ENCODE measurements at places on chromosomes 16 and 17.
A peak's percentile ranks its signal among the peaks of the same experiment; 100 is the strongest.

DNA sequence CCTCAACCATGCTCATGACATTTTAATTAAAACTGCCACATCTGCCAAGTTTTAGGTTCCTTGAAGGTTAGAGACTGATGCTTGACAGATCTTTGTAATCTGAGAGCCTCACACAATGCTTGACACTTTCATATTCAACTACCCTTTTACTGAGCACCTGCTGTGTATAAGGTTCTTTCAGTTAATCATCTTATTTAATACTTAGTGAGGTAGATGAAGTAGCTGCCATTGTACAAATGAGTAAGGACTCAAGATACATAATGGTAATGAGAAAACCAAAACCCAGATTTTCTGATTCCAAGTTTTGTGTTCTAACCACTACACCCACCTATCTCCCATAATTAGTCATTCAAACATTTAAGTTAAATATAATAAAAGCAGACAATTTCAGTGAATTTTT is 35.4 kb upstream of the ARL6IP1 start:
- no peak overlapping the region for H3K4me3 ChIP-seq
- no peak for DNase-seq
- H3K27me3 ChIP-seq = no peaks in the 10 kb centered on the region
- peaks cover 41% of the 10 kb centered on the region for H3K36me3 ChIP-seq
- H3K4me1 ChIP-seq = no peaks in the 10 kb centered on the region
- H3K27ac ChIP-seq = no peak overlapping the region

DNA sequence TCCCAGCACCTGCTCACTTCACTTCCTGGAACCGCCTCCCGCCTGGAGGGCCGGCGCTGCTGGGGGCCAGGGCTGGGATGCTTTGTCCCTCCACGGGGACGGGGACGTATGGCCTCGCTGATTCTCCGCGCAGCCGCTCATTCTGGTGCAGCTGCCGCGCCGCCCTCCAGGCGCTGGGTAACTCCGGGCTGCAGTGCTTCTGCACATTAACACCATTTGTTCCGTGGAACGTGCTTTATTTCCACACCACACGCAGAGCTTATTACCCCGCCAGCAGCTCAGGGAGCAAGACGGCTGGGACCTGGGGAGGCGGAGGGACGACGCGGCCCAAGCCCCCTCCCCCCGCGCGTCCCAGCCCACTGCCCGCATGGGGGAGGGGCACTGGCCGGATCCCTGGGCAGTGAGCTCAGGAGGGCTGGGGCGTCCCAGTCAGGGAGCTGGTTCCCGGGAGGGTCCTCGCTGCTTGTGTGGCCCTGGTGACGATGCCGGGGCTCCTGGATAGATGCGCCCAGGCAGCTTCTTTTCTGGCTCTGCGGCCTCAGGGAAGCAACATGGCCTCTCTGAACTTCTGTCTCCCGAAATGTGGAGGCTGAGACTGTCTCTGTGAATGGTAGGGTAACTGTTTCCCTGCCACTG is 45.4 kb upstream of the ACSF3 start:
- H3K4me1 ChIP-seq = no peaks in the 10 kb centered on the region
- DNase-seq = no peak
- H3K27ac ChIP-seq = no peak overlapping the region
- H3K27me3 ChIP-seq = peaks cover 6% of the 10 kb centered on the region

DNA sequence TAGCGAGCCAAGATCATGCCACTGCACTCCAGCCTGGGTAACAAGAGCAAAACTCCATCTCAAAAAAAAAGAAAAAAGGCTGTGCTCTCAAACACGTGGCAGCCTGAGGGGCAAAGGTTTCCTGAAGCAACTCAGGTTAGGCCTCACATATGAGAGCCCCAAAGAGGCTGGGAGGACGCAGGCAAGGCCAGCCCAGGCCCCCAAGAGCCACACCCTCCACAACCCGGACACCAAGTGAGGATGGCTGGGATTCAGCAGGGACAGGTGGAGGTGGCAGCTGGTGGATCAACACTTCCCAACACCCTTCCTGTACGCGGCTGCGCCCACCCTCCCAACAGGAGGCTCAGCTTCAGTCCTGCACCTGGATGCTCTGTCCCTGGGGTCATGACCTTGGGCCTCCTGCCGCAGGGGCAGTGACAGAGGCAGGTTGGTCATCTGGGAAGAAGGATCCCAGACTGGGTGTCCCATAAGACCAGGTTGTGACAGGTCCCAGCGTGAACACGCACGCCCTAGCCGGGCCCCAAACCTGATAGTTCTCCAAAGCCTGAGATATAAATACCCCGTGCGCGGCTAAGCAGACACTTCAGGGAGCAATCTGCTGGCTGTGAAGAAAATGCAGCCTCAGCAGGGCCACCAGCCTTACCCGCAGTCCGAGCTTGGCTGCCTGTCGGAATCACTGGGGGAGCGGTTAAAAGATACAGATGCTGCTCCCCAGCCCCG is 78.1 kb downstream of the TIMM22 start:
- peaks cover 7% of the 10 kb centered on the region for H3K27me3 ChIP-seq
- DNase-seq = no peak
- H3K4me1 ChIP-seq = peaks cover 15% of the 10 kb centered on the region
- no peak overlapping the region for H3K4me3 ChIP-seq
- no peak overlapping the region for H3K27ac ChIP-seq
- peaks cover 5% of the 10 kb centered on the region for H3K36me3 ChIP-seq

DNA sequence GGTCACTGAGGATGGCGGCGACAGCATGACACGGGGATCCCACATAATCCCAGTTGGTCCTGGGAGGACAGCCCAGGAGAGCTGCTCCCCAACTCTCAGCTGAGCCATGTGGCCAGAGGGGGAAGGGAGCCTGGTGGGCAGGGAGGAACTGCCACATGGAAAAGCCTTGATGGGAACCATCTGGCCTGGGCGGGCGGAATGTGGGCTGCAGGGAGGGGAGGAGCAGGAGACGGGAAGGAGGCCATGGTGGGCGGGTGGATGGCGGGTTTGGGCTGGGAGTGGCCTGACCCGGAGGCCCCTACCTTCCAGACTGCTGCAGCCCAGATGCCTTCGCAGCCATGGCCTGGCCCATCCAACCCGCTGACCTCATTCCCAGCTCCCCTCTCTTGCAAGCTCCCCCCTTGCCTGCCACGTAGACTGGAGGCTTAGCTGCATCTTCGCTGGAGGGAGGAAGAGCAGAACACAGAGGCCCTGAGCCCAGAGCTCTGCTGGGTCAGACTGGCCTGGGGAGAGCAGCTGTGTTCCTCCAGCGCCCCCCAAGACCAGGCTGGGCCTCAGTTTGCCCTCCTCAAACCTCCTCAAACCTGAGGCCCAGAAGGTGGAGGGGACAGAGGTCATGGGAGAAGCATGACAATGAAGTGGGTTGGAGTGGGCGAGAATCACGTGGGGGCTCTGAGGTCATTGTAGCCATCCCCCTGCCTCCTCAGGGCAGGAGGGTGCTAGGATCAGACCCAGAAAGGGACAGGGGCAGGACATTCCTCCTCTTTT is 8.2 kb upstream of the COL1A1 start:
- no peak overlapping the region for H3K27ac ChIP-seq
- peak; percentile 47 for DNase-seq
- no peak overlapping the region for H3K4me3 ChIP-seq
- H3K27me3 ChIP-seq = peaks cover 16% of the 10 kb centered on the region
- H3K36me3 ChIP-seq = no peaks in the 10 kb centered on the region

GRCh38 chr16:22316411-22316811 is 19.2 kb downstream of the POLR3E start:
- H3K27me3 ChIP-seq = peaks cover 2% of the 10 kb centered on the region
- H3K36me3 ChIP-seq = peaks cover 32% of the 10 kb centered on the region
- H3K27ac ChIP-seq = no peak overlapping the region
- no peak for DNase-seq

DNA sequence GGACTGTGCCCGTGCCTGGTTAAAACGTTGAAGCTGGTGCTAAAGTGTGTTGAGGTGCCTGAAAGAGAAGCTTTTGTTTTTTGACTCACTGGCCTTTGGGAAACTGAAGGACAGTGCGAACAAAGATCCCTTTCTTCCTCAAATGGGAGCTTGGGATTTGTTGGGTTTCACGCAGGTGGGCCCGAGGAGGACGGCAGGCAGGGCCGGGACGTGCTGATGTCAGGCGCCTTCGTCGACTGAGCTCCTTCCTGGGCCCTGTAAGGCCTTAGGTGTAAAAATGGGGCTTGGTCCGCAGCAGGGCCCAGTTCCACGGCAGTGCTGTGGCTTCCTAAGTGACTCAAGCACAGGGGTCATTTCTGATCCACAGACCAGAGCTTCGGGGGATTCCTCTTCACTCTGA is 106.9 kb downstream of the BANP start:
- H3K36me3 ChIP-seq = peaks cover 3% of the 10 kb centered on the region
- H3K27me3 ChIP-seq = peaks cover 2% of the 10 kb centered on the region
- no peak overlapping the region for H3K4me3 ChIP-seq
- no peak for DNase-seq
- H3K27ac ChIP-seq = no peak overlapping the region

- peak overlapping the region; percentile 38 for H3K27ac ChIP-seq
- peaks cover 23% of the 10 kb centered on the region for H3K4me1 ChIP-seq
- peak overlapping the region; percentile 96 for H3K4me3 ChIP-seq
- H3K36me3 ChIP-seq = peaks cover 20% of the 10 kb centered on the region
- peak; percentile 56 for DNase-seq
These were observed 2.6 kb downstream of the PMP22 start for GRCh38 chr17:15262291-15263205.

GRCh38 chr16:66476328-66477027 is 49.4 kb downstream of the BEAN1 start:
- peak overlapping the region; percentile 30 for H3K27ac ChIP-seq
- no peak overlapping the region for H3K4me3 ChIP-seq
- H3K4me1 ChIP-seq = peaks cover 27% of the 10 kb centered on the region

DNA sequence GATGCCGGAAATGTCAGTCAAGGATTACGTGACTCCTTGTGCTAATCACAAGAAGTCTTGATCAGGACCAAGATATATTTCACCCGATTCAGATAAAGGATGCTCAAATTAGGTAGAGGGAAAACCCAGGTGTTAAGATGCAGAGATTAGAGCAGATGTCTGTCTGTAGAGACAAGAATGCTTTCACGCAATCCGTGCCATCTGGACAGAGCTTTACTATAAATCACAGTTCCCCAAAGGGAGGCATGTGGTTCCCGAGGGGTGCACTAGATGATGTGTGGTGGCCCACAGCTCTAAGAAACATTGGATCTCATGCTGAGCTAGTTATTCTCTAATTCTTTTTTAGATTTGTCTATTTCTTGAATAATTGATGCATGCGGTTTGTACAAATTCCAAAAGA is 9.8 kb upstream of the MAP3K14 start:
- no peak for DNase-seq
- no peak overlapping the region for H3K4me3 ChIP-seq
- no peak overlapping the region for H3K27ac ChIP-seq

- H3K27me3 ChIP-seq = peaks cover 2% of the 10 kb centered on the region
- no peak overlapping the region for H3K27ac ChIP-seq
- no peaks in the 10 kb centered on the region for H3K36me3 ChIP-seq
- H3K4me1 ChIP-seq = peaks cover 3% of the 10 kb centered on the region
- peak; percentile 33 for DNase-seq
These were observed 90.7 kb upstream of the SMIM36 start for GRCh38 chr17:55601874-55602364.

DNA sequence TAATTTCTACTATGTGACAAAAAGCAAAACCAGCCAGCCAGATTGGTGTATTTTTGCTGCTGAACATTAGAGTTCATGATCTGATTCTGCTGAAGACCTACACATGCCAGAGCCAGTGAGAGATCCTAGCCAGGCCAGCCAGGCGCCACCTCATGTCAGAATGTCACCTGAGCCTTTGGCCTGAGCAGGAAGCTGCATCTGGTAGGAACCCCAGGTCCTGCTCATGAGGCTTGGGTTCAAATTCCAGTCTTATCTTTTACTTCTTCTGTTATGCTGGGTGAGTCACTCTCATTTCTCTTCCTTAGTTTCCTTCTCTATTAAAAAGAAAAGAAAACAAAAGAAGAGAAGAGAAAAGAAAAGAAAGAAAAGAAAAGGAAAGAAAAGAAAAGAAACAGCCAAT is 585.1 kb upstream of the CDH5 start:
- peaks cover 4% of the 10 kb centered on the region for H3K36me3 ChIP-seq
- no peak for DNase-seq
- H3K27ac ChIP-seq = no peak overlapping the region
- peaks cover 4% of the 10 kb centered on the region for H3K27me3 ChIP-seq
- no peaks in the 10 kb centered on the region for H3K4me1 ChIP-seq

- H3K27ac ChIP-seq = no peak overlapping the region
- DNase-seq = no peak
- peaks cover 3% of the 10 kb centered on the region for H3K36me3 ChIP-seq
- H3K4me1 ChIP-seq = peaks cover 3% of the 10 kb centered on the region
- no peak overlapping the region for H3K4me3 ChIP-seq
- peaks cover 2% of the 10 kb centered on the region for H3K27me3 ChIP-seq
These were observed 26.4 kb downstream of the TTLL6 start for GRCh38 chr17:48790607-48791127.

- no peak for DNase-seq
- H3K4me1 ChIP-seq = peaks cover 25% of the 10 kb centered on the region
- H3K27ac ChIP-seq = peak overlapping the region; percentile 70
- peak overlapping the region; percentile 96 for H3K4me3 ChIP-seq
- H3K27me3 ChIP-seq = peaks cover 3% of the 10 kb centered on the region
These were observed 585 bp downstream of the MLKL start for GRCh38 chr16:74700116-74700437.

DNA sequence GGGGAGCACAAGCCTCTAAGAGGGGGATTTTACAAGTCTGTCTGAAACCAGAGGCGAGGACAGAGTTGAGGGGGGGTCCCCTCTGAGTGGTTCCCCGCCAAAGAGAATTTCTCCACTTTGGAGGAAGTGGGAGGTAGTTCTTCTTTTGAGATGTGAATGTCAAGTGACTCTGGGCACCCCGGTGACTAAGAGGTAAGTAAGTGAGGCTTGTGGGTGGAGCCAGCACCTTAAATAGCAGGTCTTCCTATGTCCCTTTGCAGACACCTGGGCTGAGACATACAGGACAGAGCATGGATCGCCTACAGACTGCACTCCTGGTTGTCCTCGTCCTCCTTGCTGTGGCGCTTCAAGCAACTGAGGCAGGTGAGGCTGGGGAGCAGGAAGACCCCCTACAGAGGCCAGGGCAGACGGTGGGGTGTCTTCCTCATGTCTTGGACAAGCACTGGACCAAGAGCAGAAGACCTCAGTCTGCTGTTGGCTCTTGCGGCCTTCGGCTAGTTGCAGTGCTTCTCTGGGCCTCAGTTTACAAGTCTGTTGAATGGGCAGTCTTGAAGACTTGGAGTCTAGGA is at the start of gene CCL22:
Gene CCL22 (plus strand): TSS at position 257 of the 569 bp plus-strand sequence. CDS start 34 bp downstream, at position 291.
- H3K4me3 ChIP-seq = no peak within 1 kb of the TSS
- H3K36me3 ChIP-seq = no peaks in the 10 kb centered on the region
- no peak for DNase-seq
- H3K27me3 ChIP-seq = peaks cover 5% of the 10 kb centered on the region

GRCh38 chr16:14199624-14200023 is 128.5 kb downstream of the MRTFB start:
- no peak overlapping the region for H3K27ac ChIP-seq
- H3K27me3 ChIP-seq = no peaks in the 10 kb centered on the region
- H3K4me1 ChIP-seq = peaks cover 35% of the 10 kb centered on the region
- no peak overlapping the region for H3K4me3 ChIP-seq
